NCI-H1105 (cell line): ENCODE measurements at places on chromosomes 3 and 15.

GRCh38 chr3:147680837-147681483, 271.8 kb downstream of the ZIC1 start:
- DNase-seq = no peak

DNA sequence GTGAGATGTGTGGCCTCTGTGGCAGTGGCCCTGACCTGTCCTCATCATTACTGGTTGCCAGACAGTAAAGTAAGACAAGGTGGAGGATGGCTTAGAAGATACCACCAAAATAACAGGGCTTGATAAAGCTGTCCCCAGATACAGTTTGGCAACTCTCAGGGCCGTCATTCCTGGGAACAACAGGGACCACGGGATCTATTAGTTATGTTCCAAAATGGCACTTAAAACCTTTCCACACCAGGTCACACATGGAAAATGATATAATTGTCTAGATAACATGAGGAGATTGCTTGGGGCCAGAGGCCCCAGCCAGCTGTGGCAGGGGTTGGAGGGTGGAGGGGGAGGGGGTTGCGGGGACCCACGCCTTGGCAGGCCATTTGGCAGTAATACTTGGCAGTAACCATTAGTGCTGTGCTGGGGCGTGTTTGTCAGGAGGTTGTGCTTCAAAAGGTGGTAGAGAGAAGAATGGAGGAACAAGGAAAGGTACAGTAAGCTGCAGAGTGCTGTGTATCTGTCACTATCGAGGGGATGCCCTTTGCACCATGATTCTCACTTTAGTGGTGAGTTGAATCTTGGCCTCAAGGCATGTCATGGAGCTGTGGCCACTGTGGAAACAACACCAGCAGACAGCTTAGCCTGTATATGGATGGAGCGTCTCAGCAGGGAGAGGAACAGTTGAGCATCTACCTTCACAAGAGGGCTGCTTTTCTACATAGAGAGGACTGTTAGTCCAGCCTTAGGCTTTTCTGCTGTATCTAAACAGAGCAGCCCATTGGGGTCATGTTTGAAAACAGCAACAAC, 14.0 kb downstream of the PLCL2 start:
- DNase-seq = no peak

DNA sequence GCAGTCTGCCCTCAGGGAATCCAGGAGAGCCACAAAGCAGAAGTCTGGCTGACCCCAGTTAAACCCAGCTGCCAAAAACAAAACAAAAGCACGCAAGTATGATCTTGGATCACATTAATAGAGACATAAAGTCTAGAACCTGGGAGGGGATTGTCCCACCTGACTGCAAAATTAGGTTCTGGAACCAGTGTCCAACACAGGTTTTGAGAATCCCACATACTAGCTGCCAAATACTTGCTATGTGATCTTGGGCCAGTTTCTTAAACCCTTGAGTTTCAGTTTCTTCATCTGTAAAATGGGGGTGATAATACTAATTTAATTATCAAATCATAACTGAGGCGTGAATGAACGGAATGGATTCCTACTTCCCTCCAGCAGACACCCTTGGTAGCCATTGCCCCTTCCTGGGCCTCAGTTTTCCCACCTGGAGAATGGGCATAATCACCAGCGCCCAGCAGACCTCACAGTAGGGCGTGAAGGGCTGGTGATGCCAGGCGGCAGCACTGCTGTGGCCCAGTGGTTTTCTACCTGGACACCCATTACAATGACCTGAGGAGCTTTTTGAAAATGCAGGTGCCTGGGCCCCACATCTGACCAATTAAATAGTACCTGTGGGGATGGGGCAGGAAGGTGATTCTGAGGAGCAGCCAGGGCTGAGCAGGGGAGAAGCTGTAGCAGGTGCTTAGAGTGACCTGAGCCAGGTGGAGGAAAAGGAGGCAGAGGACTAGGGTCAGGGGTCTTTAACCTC, 32.2 kb downstream of the GRIP2 start:
- DNase-seq = no peak

DNA sequence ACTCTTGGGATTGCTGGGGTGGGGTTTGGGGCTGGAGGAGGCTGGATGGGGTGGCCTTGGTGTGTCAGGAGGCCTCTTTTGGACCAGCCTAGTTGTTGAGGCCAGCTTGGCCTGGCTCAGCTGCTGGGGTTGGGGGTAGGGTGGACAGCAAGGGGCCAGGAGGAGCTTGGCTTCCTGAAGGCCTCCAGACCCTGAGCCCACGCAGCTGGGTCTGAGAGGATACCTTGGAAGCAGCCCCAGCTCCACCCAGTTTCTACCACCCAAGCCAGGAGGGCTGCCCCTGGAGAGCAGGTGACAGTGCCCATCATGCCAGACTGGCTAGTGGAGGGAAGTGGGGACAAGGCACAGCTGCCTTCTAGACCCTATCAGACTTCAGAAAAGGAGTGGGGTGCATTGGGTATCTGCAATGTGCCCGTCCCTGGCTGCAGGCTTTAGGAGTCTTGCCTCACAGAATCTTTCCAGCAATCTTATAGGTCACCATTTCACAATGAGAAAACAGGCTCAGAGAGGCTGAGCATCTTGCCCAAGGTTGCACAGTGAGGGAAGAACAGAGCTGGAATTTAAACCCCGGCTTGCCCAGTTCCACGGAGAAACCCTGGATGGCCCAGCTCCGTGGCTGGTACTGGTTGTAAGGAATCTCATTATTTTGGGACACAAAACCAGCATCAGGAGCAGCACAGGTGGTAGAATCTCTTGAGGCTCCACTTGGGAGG, 83.0 kb downstream of the LINGO1 start:
- DNase-seq = no peak

GRCh38 chr15:57726411-57726810, 19.9 kb downstream of the POLR2M start:
- no peak for DNase-seq

DNA sequence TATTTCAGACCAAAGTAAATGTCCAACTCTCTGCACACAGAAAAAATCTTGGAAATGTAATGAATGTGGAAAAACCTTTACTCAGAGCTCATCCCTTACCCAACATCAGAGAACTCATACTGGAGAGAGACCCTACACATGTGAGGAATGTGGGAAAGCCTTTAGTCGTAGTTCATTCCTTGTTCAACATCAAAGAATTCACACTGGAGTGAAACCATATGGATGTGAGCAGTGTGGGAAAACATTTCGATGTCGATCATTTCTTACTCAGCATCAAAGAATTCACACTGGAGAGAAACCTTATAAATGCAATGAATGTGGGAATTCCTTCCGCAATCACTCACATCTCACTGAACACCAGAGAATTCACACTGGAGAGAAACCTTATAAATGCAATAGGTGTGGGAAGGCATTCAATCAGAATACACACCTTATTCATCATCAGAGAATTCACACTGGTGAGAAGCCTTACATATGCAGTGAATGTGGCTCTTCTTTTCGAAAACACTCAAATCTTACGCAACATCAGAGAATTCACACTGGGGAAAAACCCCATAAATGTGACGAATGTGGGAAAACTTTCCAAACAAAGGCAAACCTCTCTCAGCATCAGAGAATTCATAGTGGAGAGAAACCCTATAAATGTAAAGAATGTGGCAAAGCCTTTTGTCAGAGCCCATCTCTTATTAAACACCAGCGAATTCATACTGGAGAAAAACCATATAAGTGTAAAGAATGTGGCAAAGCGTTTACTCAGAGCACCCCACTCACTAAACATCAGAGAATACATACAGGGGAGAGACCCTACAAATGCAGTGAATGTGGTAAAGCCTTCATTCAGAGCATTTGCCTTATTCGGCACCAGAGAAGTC, 8.0 kb upstream of the ZNF501 start:
- DNase-seq = no peak

- no peak for DNase-seq
Observed at GRCh38 chr3:177249203-177249602, 51.9 kb upstream of the TBL1XR1 start.

- DNase-seq = no peak
Observed at GRCh38 chr15:63718590-63719035, 115.1 kb downstream of the HERC1 start.

DNA sequence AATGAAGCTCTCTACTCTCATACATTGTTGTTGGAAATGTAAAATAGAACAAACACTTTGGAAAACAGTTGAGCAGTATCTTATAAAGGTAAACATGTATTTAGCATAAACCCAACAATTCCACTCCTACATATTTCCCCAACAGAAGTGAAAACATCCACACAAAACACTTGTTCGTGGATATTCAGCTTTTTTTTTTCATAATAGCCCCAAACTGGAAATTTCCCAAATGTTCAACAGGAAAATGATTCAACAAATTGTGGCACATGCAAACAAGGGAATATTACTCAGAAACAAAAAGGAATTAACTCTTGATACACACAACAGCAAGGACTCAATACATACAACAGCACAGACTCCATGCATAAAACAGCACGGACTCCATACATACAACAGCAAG, 28.5 kb downstream of the RFTN1 start:
- no peak for DNase-seq

DNA sequence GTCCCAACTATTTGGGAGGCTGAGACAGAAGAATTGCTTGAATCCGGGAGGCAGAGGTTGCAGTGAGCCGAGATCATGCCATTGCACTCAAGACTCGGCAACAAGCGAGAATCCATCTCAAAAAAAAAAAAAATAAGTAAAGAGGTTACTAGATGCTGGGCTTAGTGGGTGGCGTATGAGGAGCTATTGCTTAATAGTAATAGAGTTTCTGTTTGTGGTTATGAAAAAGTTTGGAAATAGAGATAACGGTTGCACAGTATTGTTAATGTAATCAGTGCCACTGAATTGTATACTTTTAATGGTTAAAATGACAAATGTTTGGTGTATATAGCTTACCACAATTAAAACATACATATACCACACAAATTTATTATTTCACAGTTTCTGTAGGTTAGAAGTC, 14.7 kb upstream of the HHATL start:
- DNase-seq = no peak
